Progenitor cell of endocrine pancreas (in vitro differentiated cells): ENCODE measurements at places on chromosomes 4 and X. TPM values are rescaled to one million over a fixed set of nuclear protein-coding genes. Genes with fewer than 3 reads are reported as not detected.

DNA sequence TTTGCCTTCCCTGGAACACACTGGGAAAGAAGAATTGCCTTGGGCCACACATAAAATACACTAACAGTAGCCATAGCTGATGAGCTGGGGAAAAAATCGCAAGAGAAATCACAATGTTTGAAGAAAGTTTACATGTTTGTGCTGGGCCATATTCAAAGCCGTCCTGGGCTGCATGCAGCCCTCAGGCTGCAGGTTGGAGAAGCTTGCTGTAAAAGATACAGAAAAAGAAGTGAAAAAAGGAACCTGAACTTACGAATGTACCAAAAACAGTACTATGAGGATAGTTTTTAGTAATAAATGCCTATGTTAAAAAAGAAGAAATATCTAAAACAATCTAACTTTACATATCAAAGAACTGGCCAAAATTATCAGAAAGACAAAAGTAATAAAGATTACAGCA lies 82.1 kb downstream of the UGT2B28 start:
- DNase-seq = no peak

- no peak for DNase-seq
These were observed 14.9 kb upstream of the UGDH start for GRCh38 chr4:39541987-39542610.

DNA sequence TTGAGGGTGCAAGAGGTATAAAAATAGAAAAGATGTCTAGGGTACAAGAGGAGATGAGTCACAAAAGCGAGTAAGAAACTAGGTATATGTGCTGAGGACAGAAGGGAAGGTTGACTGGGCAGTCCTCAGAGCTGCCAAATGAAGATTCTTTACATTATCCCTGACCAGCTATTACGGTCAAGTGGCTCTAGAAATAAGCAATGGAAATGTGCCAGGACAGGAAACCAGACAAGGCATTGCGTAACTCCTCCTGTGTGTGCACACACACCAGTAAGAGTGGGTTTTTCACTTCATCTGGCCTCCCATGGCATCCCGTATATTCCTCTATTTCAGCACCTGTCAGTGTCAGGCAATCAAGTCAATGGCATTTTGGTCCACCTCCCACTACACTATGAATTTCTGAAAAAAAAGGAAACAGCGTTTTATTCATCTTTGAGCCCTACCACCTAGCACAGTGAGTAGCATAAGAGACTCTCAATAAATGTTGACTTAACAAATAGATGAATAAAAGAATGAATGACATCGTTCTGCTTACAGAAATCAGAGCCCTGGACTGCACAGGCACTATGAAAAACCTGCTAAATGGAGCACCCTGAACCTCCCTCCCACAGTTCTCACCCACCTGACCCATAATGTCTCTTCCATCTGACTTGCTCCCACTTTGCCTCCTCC lies 62.6 kb upstream of the KLF3 start:
- no peak for DNase-seq

- DNase-seq = no peak
These were observed 40.2 kb upstream of the SULT1B1 start for GRCh38 chr4:69800599-69800998.

GRCh38 chrX:39065051-39065871 lies 264.0 kb downstream of the MID1IP1 start:
- DNase-seq = no peak

- no peak for DNase-seq
These were observed 21.9 kb upstream of the SPON2 start for GRCh38 chr4:1194010-1194900.

DNA sequence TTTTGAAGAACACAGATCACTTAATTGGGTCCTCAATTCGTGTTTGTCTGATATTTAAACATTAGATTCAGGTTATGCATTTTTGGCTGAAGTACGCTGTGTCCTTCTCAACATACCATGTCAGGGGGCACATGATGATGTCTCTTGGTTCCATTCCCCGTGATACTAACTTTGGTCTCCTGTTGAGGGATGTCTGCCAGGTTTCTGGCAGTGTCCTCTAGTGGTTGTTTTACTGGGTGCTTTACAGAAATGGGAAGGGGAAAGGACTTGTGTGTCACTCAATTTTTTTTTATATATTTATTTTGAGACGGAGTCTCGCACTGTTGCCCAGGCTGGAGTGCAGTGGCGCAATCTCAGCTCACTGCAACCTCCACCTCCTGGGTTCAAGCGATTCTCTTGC lies 58.2 kb downstream of the WWC2 start:
- no peak for DNase-seq

DNA sequence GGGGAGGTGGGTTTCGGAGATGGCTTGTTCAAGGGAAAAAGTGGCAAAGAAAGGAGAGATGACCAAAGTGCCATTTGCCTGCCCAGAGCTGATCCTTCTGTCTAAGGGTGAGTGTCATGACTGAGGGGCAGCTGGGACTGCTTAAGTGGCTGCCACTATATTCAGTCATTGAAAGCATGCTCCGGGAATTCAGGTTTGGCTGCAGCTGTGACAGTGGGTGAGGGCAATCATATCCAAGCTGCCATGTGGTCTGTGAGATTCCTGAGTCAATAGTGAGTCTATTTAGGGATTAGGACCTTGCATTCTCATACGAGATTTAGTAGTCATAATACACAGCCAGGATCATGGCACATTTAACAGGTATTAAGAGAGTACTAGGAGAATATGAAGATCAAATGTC lies 138.8 kb upstream of the BANK1 start:
- DNase-seq = no peak

DNA sequence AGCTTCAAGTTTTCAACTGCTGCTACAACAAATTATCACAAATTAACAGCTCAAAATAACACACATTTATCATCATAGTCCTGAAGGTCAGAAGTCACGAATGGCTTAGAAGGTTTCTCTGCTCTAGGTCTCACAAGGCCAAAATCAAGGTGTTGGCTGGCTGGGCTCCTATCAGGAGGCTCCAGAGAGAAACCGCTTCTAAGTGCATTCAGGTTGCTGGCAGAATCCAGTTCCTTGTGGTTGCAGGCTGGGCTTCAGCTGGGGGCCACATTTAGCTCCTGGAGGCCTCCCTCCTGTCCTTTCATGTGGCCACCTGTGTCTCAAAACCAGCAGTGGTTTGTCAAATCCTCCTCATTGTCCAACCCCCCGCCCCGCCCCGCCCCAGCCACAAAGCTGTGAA lies 15.4 kb downstream of the MRFAP1 start:
- no peak for DNase-seq

The PPM1K gene
- 19.6 and 23.7 TPM in 2 replicates for total RNA-seq

The ASB9 gene
- 1.6 and 2.7 TPM in 2 replicates for total RNA-seq

The SLITRK4 gene
- 14.5 and 15.7 TPM in 2 replicates for total RNA-seq
